ENCODE measurements at places on chromosomes 6 and 20.

DNA sequence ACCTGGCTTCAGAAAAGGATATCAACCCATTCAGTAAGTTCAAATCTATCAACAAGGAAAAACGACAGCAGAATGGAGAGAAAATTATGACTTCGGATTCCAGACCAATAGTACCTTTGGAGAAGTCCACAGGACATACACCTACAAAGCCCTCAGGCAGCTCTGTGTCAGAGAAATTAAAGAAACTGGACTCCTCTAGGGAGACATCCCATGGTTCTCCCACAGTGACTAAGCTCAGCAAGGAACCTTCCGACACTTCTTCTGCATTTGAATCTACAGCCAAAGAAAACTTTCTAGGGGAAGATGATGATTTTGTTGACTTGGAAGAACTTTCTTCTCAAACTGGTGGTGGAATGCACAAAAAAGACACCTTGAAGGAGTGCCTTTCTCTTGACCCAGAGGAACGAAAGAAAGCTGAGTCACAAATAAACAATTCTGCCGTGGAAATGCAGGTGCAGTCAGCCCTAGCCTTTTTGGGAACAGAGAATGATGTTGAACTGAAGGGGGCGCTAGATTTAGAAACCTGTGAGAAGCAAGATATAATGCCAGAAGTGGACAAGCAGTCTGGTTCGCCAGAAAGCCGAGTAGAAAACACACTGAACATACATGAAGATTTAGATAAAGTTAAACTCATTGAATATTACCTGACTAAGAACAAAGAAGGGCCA is 67.4 kb upstream of the HINT3 start:
- DNase-seq, result no peak

- DNase-seq, result no peak
Measured at GRCh38 chr6:108736002-108736361, 112.2 kb upstream of the ARMC2 start.

DNA sequence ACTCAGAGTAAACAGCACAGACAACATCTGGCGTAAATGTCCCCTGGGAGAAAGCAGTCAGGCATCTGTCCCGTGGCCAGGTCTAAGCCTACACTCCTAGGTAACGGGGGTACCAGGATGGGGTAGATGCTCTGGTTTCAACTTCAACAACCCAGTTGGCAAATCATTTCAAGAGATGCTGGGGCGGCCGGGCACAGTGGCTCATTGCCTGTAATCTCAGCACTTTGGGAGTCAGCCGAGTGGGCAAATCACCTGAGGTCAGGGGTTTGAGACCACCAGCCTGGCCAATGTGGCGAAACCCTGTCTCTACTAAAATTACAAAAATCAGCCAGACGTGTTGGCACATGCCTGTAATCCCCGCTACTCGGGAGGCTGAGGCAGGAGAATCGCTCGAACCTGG is 12.3 kb downstream of the PREX1 start:
- DNase-seq, result peak; percentile 77

GRCh38 chr6:122727244-122727643 is 52.3 kb upstream of the FABP7 start:
- DNase-seq, result no peak

DNA sequence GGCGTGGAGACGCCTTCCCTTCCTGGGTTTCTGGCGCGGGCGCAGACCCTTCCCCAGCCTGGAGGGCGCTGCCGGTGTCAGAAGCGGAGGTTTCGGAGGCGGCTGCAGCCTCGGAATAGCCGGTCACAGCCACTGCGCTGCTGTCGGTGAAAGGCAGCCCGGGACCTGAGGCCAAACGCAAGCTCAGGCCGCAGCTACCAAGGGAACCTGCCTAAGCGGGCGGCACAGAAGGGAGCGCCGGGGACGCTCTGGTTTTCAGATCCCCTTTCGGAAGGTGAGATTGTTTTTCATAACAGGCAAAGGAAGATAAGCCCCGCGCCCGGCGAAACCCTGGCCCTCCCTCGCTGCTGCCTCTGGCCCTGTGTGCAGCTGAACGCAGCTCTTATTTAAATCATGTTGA is 116.5 kb downstream of the FAM120B start:
- no peak for DNase-seq

- DNase-seq, result no peak
Measured at GRCh38 chr6:63560801-63561287, 11.4 kb upstream of the LOC128125822 start.

DNA sequence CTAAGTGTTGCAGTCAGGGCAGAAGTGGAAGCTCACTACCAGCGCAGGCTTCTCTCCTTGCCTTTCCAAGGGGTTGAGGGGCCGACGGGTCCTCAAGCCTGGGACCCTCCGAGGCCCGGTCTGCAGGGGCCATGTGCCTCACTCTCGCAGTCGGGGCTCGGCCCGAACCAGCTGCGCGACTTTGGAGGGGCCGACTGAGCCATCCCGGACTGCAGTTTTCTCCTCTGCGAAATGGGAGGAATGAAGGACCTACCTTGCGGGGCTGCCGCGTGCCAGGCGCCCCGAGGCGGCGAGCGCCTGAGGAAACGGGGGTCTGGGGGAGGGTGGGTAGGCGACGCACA is 5.6 kb downstream of the LZTS3 start:
- DNase-seq, result no peak

- DNase-seq, result no peak
Measured at GRCh38 chr6:101445527-101445926, 52.0 kb downstream of the GRIK2 start.

- DNase-seq, result no peak
Measured at GRCh38 chr6:137878029-137878428, 11.0 kb downstream of the TNFAIP3 start.

GRCh38 chr6:14107711-14108494 is 9.7 kb upstream of the CD83 start:
- DNase-seq, result no peak

DNA sequence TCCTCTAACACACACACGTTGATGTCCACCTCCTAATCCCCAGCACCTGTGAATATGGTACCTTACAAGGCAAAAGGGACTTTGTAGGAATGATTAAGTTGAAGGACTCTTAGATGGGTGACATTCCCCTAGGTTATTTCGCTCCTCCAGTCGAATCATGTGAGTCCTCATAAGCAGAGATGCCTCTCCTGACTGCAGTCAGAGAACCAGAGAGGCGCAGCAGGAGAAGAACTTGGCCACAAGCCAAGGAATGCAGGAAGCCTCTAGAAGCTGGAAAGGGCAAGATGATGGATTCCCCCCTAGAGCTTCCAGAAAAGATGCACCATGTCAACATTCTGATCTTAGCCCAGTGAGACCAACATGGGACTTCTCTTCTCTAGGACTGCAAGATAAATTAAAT is 133.1 kb upstream of the PTPRT start:
- DNase-seq, result no peak

DNA sequence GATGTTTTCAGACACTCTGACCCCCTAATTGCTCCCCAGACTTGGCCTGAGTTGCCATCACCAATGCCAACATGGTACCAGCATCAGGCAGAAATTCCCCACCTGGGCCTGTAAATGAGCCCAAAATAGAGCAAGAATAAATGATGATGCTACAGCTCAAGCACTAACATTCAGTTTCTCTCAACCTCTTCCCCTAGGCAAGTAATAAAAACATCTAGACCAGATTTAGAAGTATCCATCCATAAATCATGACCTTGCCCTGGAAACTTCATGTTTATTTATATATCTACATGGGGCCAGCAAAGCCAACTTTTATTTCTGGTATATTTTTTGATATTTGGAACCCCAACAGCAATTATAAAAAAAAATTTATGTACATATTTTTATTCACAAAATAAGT is 221.4 kb upstream of the PLN start:
- DNase-seq, result no peak

- DNase-seq, result no peak
Measured at GRCh38 chr6:123430970-123431369, 205.8 kb downstream of the TRDN start.

GRCh38 chr20:24780674-24781417 is 168.2 kb upstream of the CST7 start:
- peak; percentile 58 for DNase-seq

DNA sequence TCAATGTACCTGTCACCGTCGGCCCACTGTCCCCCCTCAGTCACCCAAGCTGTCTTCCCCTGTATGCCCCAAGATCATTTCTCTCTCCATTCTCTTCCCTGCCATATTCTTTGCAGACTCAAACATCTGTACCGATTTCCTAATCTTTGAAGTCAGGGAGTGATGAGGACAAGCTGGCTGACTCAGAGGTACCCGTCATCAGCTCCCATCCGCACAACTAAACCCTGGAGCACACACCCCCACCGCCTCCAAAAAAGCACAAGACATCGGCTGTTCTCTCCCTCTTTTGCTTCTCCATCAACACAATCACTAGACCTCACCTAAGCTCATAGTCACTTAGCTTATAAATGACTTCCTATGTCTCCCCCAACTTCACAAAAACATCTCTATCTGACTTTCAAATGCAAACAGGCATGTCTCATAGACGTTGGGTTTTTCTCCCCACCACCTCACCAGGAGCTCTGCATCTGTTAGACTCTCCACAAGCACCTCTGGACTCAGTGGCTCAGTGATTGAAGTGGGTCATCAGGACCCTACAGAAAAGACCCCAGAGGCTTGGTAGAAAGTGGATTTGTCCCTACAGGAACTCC is 11.5 kb upstream of the NFATC2 start:
- DNase-seq, result no peak

- DNase-seq, result no peak
Measured at GRCh38 chr6:163466839-163467390, 52.4 kb downstream of the QKI start.

DNA sequence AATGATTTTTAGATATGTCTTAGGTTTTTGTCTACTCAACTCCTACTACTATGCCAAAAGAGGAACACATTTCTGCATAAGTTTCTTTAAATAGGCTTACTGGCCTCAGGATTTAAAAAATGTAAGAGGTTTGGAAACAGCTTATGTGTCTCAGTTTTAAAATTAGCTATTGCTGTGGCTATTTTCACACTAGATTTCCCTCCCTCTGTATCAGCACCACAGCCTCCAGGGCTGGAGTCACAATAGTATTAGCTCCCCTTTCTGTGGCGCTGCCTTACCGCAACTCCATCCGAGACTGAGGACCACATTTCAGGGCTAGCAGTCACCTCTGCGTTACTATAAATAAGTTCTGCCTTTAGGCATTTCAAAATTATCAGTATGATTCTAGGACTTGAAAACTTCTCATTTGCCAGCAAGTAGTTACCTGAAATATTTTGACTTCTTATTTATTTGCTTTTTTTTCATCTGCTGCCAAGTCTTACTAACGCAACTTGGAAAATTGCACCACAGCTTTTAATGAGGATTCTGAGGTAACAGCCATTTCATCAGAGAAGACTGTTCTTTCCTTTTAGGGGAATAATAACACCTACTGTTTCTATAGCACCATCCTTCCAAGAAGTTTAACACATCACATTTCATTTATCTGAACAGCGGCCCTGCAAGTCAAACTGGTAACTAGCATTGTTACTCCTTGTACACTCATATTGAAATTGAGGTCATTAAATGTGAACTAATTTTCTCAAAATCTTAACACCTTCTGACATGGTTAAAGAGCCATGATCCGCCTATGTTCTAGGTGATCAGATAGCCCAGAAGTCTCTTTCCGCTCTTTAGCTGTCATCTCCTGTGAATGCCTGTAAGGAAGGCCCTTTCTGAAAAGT is 105.9 kb downstream of the GJA10 start:
- DNase-seq, result no peak

DNA sequence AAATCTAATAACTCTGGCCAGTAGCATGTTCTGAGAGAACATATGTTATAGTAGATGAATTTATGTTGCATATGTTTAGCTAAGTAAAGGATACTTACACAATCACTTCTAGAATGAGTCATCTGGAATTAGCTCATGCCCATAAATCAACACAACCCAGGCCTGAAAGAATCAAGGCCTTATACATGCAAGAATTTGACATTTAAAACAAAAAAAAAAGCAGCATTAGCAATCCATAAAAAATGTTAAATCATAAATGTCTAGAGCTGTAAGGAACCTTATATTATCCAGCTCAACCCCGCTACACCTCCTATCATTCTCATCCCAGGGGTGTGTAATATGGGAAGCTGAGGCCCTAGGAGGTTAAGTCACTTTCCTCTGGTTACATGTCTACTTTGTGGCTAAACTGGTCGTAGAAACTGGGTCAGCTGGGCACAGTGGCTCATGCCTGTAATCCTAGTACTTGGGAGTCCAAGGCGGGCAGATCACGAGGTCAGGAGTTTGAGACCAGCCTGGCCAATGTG is 105.2 kb upstream of the CARMIL1 start:
- peak; percentile 32 for DNase-seq

DNA sequence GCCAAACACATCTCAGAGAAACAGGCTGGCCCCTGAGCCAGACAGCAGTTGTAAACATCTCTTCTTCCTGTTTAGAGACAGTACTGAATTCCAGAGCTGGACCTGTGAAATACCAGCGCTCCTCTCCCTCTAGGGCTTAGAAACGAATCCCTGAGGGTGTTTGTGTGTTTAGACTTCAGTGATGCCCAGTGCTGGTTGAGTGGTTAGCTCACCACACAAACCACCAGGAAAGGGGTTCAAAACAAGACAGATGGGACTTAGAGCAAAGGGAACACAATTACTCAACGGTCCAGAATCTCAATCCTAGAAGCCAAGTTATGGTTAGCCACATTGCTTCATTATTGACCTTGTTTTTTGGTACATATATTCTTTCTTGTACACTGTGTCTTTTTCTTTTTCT is 108.7 kb upstream of the TMEM170B start:
- DNase-seq, result no peak

- no peak for DNase-seq
Measured at GRCh38 chr20:64234291-64234791, 21.2 kb upstream of the PCMTD2 start.

DNA sequence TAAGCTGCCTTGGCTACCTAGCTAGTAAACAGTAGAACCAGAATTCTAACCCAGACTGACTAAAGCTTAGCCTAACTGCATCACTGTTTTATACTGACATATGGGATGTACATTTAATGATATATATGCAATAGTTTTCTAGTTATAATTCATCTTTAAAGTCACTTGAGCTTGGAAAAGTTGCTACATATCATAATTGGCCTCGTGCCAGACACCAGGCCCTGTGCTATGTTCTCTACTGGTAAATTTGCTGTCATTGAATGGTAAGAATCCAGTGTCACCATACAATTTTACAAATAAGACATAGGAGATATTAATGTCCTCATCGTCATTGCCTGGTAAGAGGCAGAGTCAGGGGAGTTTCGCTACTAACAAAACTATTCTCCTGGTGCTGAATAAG is 396.8 kb downstream of the CDKAL1 start:
- no peak for DNase-seq

- peak; percentile 92 for DNase-seq
Measured at GRCh38 chr6:26571592-26572296, 25.0 kb upstream of the ABT1 start.

DNA sequence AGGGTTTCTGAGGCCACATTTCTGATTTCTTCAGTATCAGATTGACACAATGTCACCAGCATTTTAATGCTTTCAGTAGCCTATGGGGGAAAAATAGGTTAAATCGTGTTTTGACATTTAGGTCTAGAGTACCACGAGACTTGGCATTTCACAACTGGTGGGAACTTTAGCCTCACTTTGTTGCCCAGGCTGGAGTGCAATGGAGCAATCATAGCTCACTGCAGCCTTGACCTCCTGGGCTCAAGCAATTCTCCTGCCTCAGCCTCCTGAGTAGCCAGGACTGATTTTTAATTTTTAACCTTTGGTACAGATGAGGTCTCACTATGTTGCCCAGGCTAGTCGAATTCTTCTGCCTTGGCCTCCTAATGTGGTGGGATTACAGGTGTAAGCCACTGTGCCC is 11.0 kb upstream of the ARMH2 start:
- DNase-seq, result no peak

GRCh38 chr20:25012616-25013189 is 20.2 kb upstream of the APMAP start:
- no peak for DNase-seq

- no peak for DNase-seq
Measured at GRCh38 chr20:7207186-7207798, 439.8 kb downstream of the BMP2 start.

GRCh38 chr6:116695401-116695800 is 14.4 kb downstream of the KPNA5 start:
- no peak for DNase-seq

Measured in NCI-H524 (cell line).